ENCODE measurements at places on chromosomes 11 and 22.

DNA sequence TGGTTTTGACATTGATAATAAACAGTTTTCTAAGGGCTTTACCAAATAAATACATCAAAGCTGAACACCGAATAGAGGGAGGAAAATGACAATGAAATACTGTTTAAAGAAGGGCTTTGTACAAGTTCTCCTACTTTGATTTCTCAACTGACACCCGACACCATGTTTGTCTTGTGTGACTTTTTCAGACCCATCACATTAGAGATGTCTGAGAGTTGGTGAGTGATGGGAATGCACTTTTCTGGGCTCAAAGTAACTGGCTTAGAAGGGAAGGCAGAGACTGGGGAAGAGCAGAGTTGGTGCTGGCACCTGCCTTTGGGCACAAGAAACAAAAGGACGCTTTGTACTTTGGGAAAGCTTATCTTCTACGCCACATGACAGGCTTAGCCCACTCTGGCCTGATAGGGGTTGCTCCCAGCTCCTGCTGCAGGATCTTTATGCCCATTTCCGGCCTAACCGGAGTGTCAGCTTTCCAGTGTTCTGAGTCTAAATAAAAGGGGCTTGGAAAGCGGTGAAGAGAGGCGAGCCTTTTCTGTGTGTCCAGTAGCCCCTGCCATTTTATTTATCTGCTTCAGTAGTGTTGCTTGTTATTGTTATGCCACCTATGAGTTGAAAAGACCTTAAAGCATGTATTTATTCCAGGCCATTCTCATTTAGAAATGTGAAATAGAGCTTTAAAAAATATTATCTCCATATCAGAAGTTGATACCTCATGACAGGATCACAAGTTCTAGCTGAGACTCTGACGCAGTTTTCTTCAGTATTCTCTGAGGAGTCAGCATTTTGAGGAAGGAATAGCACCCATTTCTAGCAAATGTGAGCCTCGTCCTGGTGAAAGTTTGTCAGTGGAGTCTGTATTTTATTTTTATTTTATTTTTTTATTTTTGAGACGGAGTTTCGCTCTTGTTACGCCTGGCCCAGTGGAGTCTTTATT lies 24.2 kb downstream of the KREMEN1 start:
- no peak for DNase-seq

DNA sequence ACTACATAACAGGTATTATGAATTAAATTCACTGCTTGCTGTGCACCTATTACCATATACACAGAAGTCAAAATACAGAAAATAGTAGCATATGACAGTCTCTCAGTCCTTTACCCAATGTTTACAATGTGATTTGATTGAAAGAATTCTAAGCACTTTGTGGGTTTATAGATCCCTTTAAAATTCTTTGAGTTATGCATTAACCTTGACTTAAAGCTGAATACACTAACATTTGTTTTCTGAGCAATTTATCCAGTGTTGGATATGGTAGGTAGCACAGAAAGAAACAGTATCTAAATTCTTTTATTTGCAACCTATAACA lies 230.8 kb upstream of the DDI1 start:
- DNase-seq, result no peak

- DNase-seq, result no peak
Observed at GRCh38 chr22:46507451-46508425, 29.7 kb downstream of the CELSR1 start.

DNA sequence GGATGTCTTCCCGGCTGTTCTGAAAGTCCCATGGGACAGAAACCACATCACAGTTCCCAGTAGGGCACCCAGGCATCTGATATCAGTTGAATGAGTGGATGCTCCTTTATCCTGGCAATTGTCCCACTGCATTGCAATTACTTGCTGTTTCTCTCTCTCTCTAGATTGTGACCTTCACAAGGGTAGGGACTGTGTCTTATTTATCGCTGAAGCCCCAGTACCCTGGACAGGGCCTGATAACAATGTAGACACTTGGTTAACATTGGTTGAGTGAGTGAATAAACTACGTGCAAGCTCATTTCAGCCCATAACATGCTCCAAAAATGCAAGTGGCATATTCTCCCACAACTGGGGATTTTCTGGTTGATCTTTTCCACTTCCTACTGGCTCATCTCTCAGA lies 193.7 kb upstream of the NARS2 start:
- no peak for DNase-seq

- no peak for DNase-seq
Observed at GRCh38 chr11:119809346-119809745, 80.3 kb upstream of the NECTIN1 start.

GRCh38 chr11:36339888-36340287 lies 43.8 kb downstream of the PRR5L start:
- no peak for DNase-seq

GRCh38 chr11:69159150-69159852 lies 3.6 kb downstream of the SMIM38 start:
- DNase-seq, result no peak

DNA sequence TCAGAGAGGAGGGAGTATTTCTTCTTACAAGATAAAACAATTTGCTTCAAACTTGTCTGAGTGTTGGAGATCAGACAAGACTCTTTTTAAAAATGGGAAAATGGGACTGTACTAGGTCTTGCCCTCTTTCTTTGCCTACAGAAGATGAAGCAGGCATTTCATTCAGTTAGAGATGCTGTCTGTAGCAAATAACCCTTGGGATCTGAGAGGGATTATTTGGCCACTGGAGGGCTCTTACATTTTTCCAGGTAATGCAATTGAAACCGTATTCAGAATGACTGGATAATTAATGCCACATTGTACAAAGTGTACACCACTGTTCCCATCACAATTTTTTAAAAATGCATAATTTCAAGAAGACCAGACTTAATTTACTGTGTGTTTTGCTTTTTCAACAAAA lies 258.5 kb upstream of the KIRREL3 start:
- no peak for DNase-seq

GRCh38 chr11:14232652-14233051 lies 126.3 kb downstream of the RRAS2 start:
- no peak for DNase-seq

DNA sequence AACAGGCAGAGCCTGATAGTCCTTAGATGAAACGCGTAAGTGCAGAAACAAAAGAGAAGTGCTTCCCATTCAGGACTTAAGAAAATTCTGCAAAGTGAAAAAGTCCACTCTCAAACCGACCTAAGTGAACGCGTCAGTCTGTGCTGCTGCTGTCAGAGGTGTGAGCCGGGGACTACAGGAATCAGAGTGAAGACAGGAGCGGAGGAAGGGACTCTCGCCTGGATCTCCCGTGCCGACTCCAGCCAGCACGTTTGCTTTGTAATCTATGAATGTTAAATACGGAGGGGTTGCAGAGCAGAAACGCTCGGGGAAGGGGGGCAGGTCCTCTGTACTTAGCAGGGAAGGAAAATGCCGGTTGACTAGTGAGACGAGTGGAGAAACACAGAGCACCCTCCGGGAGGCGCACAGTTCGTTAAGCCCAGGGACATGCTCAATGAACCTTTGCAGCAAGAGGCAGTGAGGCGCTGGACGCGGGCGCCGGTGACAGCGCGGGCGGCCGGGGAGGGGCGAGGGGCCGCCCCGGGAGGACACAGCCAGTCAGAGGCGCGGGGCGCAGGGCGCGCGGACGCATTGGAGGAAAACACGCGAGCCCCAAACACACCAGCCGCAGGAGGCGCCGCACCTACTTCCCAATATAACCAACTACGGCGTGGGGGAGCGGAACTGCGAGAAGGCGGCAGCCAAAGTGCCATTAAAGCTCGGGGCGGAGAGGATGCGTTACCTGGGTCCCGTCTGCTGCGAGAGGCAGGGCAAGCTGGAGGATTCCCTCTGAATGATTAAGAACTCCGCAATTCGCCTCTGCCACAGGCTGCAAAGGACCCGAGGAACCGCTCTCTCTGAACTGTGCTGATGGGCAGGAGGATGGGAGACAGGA lies at the start of gene CNTN5:
CNTN5 (plus strand) TSS at position 598 of the 874 bp plus-strand sequence.
- no peak for DNase-seq

DNA sequence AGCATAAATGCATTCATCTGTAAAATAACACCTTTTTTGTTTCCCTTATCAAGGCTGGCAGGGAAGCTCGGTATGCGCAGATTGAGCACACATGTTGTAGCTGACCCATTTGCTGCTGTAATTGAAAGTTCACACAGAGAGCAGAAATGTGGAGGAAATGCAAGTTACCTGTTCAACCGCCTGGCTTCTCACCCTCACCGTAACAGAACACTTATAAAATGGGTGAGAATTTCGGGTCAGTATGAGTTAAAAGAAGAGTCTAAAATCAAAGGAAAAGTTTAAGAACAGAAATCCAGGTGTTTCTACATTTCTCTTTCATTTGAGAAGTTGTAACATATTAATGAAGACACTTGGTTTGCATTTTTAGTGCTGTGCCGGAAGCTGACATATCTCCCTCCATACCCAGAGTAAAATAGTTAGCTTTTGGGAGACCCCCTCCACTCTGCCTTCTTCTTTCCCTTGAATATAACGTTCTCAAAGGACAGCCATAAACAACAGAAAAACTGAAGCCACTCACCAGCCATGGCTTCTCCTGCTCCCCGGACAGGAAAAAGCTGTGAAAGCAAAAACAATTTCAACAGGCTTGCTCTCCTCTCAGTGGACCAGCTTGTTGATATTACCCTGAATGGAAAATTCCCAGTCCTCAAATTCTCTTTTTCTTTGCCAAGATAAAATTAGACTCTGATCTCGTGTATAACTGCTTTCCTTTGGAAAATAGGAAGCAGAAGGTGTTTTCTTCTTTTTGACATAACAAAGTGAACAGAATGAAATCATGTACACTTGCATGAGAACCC lies at the start of gene CASP12:
CASP12 (minus strand) TSS at position 570 of the 794 bp plus-strand sequence.
- DNase-seq, result no peak

DNA sequence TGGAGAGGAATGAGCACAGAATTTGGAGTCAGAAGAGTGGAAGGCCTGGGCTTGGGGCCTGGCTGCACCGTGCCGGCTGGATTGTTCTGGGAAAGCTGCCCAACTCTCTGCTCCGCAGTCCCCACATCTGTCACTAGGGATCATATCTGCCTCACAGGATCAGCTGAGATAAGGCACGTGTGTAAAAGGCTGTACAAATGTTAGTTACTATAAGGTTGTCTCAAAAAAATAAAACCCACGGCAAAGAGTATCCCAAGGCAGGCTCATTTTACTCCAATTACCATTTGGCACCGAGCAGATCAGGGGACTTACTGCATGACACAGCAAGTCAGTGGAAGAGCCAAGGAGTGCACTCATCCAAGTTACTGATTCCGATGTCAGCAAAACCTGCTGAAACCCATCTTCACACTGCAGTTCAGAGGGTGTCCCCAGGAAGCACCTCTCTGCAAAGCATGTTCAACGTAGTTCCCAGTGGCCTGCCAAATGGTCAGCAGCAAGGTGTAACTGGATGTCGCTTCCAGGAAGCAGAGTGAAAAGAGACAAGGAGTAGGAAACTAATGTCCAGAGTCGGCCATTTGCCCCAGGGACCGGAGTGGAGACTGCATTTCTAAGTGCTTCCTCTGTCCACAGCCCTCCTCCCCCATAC lies 18.1 kb upstream of the MRTFA start:
- DNase-seq, result peak; percentile 9

DNA sequence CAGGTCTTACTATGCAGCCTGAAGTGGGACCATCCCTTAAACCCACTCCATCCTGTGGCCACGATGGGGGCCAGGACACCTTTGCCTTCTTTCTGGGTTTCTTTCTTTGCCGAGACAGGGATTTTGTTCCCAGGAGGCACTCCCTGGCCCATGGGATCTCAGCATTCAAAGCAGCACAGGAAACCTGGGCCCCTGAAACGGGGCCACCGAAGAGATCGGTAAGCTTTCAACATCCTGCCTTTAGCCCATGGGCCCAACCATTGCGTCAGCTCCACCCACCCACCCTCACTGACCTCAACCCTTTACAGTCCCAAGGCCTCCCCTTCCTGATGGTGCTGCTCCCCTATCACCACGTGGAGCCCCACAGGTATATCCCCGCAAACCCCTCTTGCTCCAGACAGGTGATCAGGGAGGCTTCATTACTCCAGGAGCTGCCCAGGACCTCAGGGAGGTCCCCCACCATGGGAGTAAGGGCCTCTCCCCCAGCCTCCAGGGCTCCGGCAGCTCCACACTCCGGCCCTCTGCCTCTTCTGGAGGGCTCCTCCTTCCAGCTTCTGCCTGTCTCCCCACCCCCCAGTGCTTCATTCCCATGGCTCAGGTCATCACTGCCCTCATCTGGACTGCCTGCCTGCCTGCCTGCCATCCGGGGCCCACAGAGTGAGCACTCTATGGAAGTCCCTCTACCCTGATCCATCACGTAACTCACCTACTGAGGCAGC lies 42.0 kb upstream of the TUB start:
- DNase-seq, result no peak

- no peak for DNase-seq
Observed at GRCh38 chr11:27874998-27875830, 175.0 kb upstream of the BDNF start.

- DNase-seq, result no peak
Observed at GRCh38 chr11:85922367-85922766, 67.2 kb downstream of the CCDC83 start.

DNA sequence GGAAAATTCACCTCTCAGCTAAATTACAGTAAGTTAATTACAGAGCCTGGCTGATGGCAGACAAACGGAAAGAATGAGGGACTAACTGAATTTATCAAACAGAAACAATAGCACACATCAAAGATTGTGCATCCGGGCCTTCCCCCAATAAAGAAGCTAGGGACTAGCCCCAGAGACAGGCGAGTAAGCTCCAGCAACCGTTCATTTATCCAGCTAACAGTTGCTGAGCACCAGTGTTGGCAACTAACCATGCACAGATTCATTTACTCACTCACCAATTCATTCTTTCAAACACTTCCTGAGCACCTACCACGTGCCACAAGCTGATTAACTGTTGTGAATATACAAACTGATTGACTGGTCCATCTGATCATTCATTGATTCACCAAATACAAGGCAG lies 51.2 kb downstream of the SMCO4 start:
- no peak for DNase-seq

GRCh38 chr11:12707500-12707880 lies 33.3 kb downstream of the TEAD1 start:
- no peak for DNase-seq

DNA sequence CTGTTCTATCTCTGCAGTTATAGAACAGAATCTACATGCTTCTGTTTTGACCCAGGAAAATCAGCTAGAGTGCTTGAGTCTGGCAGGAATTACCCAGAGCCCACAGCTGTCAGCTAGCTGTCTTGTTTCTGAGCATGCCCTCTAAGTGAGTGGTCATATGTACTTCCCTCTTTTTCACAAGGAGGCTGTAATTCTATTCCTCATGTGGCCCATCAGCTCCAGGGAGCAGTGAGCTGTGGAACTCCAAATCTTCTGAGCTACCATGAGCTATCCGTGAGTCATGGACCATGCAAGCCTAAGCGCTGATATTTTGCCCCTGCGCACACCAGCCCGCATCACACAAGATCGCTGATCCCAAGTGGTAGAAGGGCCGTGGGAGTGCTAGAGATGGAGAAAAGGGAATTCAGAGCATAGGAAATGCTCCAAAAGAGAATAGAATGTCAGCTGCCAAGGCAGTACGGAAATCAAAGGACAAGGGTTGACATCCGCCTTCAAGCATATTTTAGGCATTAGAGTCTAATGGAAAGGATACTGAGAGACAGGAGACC lies 5.4 kb downstream of the FJX1 start:
- DNase-seq, result no peak

- DNase-seq, result no peak
Observed at GRCh38 chr22:30947173-30947815, 21.3 kb downstream of the MORC2 start.

- no peak for DNase-seq
Observed at GRCh38 chr11:2825261-2825888, 60.2 kb downstream of the CDKN1C start.

GRCh38 chr11:45269678-45270077 lies 16.5 kb downstream of the SYT13 start:
- DNase-seq, result no peak

GRCh38 chr11:25625094-25625493 lies 706.8 kb upstream of the ANO3 start:
- DNase-seq, result no peak

Measured in NCI-H2029 (cell line).